GDM1 (cell line): ENCODE measurements at places on chromosomes 7 and 10.
A peak's percentile ranks its signal among the peaks of the same experiment; 100 is the strongest.

DNA sequence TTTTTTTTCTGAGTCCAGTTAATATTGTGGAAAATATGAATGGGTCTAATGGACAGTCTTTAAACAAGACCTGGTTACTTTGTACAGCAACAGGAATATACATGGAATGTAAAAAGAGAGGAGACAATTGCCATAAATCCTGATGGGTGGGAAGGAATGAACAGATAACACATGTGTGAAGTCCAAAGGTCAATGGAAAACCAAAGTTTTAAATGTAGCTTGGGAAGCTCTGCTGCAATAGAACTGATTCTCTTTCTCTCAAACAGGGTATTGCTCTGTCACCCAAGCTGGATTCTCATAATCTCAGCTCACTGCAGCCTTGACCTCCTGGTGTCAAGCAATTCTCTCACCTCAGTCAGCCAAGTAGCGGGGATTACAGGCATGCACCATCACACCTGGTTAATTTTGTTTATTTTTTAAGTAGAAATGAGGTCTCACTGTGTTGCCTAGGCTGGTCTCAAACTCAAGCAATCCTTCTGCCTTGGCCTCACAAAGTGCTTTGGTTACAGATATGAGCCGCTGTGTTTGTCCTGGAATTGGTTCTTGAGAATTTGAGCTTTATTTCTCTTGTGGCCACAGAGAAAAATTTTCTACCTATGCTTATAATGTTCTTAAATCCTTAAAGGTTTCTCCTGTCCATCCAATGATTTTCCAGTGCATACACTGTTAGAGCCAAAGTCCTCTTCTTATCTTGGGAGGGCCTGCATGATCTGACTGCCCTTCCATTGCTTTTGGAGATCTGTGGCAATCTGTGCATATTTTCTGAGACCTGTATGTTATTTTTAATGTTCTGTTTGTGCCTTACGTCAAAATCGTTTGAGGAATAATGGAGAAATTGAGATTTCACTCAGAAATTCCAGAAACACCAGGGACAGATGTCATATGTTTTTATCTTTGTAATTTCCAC is 30.7 kb upstream of the ZNF92 start:
- DNase-seq = no peak

GRCh38 chr10:6204063-6204340 is 1.3 kb downstream of the PFKFB3 start:
- no peak for DNase-seq

DNA sequence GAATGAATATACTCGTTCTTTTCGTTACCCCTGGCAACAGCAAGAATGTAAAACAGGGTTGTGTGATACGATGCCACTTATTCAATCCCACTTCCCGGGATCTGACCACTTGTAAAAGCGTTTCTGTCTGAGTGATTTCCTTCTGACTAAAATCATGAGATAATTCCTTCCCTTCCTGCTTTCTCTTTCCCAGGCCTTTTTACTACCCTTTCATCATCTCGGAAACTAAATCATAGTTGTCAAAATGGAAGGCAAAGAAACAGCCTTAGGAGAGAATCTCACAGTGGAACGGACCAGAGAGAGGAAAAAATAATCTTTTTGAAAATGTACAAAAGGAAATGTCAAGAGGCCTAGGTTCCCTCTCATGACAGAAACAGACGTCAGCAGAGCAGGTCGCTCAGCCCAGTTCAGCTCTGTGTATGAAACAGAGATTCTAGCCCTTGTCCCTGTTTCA is 29.8 kb downstream of the DIP2C start:
- DNase-seq = no peak

- no peak for DNase-seq
These were observed 35.1 kb downstream of the EGFR start for GRCh38 chr7:55053651-55054571.

DNA sequence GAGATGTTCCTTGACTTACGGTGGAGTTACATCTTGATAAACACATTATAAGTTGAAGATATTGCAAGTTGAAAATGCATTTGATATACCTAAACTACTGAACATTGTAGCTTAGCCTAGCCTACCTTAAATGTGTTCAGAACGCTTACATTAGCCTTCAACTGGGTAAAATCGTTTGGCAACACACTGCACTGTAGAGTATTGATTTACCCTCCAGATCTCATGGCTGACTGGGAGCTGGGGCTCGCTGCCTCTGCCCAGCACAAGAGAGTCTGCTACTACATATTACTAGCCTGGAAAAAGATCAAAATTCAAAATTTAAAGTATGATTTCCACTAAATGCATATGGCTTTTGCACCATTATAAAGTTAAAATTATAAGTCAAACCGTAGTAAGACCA is 7.5 kb upstream of the AGR3 start:
- DNase-seq = no peak

DNA sequence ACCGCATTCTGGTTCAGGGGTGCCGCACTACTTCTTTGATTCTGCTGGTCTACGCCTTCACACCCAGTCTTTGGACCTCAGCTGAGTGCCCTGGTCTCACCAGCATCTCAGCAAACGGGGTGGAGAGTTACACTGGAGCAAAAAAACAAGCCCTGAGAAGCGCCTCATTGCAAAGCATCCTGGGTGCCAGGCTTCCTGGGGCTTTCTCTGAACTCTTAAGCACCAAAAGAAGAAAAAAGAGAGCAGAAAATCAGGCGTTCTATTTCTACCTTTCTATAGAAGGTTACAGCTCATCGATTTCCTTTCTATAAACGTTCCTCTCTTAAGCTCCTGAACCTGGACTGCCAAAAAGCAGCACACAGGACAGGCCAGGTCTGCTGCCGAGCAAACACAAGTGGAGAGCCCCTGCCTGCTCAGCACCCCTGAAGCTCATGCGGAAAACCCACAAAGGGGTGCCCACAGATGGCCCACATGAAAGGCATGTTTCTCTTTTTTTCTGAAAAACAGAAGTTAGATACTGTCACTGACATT is 217.9 kb downstream of the SFMBT2 start:
- DNase-seq = no peak

DNA sequence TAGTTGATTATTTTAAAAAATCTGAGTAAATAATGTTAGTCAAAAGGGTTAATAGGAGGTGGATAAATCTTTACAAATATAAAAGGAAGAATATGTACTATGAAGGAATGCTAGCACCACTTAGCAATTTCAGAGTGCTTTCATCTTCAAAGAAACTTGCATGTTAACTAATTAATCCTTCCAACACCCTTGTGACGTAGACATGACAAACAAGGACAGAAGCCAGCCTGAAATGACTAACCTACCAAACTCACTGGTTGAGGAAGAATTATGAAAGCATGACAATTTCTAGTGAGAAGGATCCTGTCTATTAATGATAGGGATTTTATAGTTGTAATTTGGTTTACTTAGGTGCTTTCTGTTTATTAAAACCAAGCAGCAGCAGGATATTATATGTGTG is 468.0 kb upstream of the FZD8 start:
- no peak for DNase-seq

DNA sequence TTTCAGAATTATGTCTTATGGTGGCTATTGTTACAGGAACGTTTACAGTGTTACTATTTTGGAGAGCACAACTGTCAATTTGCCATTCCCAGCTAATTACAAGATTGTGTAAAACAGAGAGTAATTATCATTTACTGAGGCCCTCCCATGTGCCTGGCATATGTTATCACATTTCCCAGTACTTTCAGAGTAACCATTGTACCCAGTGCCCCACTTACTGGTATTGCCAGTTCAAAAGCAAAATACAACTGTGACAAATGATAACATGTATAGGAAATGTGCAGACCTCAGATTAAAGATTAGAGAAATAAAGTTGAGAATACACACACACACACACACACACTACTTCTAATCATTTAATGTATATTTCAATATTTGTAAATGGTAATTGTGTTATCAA is 572.5 kb downstream of the POM121L12 start:
- no peak for DNase-seq

DNA sequence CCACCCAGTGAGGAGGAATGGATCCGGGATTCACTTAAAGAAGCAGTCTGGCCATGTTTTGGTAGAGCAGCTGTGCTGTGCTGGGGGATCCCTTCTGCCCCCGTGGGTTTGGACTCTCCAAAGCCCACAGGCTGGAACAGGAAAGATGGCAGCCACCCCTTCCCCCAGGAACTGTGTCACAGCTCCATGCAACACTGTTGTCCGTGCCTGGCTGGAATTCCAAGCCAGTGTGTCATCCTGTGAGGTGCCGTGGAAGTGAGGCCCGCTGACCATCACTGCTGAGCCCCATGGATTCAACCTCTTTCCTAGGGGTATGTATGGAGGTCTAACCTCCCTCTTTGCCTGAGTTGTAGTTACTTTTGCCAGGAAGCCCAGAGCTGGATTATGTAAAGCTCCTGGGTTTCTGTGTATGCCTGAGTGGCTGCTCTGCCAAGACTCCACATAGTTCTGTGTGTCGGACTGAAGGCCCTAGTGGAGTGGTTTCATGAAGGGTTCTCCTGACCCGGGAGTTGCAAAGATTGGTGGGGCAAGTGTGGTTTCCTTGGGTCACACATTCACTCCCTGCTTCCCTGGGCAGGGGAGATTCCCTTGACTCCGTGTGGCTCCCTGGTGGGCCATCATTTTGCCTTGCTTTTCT is 35.1 kb upstream of the PCGF5 start:
- DNase-seq = no peak

DNA sequence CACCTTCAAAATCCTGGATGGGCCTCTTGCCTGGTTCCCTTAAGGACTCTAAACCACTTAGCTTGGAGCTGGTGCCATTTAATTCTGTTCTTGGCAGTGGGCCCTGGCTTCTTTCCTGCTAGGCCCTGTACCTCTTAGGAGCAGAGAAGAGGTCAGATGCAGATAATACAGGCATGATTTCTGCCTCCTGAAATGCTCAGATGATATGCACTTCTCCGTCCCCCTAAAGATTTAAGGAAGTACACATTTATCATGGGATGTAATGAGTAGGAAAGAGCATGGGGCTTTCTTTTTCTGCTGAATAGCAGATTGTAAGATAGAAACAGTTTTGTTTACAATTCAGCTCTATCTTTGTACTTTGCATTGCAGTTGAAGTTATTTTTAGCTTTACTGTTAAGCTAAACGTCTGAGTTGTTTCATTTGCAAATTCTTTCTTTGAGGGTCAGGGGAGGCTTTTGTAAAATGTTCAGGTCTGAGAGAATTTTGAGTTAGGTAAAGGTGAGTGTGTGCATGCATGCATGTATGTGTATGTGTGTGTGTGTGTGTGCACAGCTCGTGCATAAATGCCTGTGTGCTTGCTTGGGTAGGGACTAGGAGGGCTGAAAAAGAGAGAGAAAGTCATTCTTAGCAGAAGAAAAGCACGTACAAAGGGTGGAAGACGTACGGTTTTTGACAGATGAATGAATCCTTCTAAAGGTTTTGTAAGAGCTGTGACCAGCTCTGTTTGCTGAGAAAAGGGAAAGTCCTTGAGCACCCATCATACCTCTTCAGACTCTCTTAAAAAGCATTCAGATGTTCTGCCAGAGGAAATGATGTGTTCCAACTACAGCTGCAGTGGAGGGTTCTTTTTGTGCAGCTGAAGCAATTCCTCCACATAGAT is 364.2 kb downstream of the AUTS2 start:
- DNase-seq = no peak

DNA sequence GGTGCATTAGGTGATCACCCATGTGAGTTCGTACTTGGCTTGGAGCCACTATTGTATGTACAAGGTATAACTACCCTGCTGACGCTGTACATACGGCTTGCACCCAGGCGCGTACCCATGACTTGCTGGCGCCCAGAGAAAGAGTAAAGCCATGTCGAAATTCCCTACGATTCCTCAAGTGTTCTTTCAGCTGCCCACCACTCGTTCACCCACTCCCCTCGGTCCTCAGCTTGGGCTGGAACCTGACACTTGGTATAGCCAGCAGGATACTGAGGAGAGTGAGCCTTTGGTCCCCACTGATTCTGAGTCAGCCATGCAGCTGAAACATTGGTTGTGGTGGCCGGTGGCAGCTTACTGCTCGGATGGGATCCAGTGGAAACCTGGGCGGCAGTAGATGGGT is 241.5 kb downstream of the CACNA2D1 start:
- no peak for DNase-seq

- DNase-seq = no peak
These were observed 48.1 kb upstream of the PLEKHA1 start for GRCh38 chr10:122326385-122326784.

DNA sequence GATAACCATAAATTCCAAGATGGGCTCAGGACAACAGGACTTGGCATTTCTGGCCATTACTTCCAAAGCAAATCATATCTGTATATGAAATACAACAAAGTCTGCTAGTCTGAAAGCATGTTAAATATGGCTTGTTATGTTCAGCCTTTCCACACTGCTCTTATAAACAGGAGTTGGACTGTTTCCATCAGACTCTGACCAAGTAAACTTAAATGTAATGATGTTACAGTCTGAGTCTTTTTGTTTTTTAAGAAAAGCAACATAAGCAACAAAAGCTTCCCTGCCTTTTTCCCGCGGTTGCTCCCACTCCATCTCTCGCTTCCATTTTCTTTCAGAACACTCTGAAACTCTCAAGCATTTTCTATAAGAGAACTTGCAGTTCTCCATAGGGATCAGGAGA is 8.1 kb upstream of the CDCA7L start:
- no peak for DNase-seq

- DNase-seq = peak; percentile 13
These were observed 43.1 kb upstream of the GATAD1 start for GRCh38 chr7:92404170-92404614.

- no peak for DNase-seq
These were observed 183.6 kb upstream of the SMIM30 start for GRCh38 chr7:113301983-113302382.

- no peak for DNase-seq
These were observed 119.0 kb downstream of the GNAI1 start for GRCh38 chr7:80253653-80254052.

GRCh38 chr7:127954357-127954748 is 76.9 kb downstream of the LRRC4 start:
- no peak for DNase-seq

GRCh38 chr10:21130108-21130507 is 233.0 kb upstream of the NEBL start:
- no peak for DNase-seq

DNA sequence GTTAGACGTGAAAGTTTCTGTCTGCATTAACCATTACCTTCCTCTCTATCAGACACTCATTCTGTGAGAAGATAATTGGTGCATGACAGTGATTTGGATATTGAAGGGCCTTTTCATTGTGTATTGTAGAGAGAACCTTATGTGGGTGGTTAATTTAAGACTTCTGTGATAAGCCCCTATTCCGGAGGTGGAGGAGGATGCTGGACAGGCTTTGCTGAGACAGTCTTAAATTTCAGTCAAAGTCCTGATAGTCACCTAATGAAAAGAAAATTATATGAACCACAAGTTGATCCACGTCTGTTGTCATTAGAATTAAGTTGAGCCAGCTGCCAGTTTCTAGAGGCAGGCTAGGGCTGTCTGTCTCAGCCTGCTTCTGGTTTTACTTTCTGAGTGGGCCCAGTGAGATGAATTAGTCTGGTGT is 62.9 kb downstream of the CELF2 start:
- no peak for DNase-seq

DNA sequence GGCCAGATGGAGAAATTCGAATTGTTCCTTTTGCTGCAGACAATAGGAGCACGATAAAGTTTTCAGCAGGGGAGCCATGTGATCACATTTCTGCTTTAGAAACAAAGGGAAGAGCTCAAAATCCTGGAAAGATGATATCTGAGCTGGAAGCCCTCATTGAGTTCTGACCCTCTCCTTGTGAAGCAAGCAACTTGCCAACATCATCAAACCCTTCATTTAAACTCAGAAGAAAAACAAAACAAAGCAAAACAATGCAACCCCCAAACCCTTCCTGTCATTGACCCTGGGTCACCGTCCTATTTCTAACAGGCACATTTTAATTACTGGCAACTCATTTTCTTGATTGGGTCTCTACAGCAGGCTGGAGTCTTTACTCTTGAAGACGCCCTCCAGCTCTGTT is 198.3 kb upstream of the ZNF32 start:
- no peak for DNase-seq
